ENCODE measurements at places on chromosomes 6 and 20.

- no peak for DNase-seq
Measured at GRCh38 chr6:69957985-69958559, 91.7 kb downstream of the COL19A1 start.

DNA sequence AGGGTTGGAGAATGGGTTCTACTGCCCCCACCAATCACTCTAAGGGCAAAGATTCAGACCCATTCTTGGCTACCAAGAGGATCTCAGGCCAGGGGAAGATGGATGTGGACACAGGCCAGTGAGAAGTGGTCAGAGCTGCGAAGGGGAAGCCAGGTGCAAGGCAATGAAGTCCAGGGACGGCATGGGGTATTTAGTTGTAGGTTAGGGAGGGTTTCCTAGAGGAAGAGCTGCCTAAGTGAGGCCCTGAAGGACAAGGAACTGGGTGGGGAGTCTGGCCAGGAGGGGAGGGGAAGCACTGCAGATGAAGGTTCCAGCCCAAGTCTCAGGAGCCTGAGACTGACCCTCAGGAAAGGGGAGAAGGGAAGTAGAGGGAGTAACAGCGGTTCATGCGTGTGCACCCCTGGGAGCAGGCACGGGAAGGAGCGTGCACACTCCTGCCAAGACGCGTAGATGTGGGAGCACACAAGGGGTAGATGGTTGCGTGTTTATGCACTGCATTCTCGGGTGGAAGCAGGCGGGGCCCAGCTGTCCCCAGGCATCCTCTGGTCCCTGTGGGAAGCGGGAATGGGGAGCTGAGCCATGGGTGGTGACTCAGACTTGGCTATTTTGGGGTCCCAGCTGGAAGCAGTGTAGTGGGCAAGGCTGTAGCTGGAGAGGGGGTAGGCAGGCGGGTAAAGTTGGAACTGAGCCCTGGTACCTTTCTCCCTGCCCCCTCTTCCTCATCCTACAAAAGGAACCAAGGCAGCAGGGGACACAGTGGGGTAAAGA is 3.3 kb downstream of the ACTL10 start:
- no peak for DNase-seq

- DNase-seq: no peak
Measured at GRCh38 chr6:13653296-13653695, 38.2 kb downstream of the NOL7 start.

DNA sequence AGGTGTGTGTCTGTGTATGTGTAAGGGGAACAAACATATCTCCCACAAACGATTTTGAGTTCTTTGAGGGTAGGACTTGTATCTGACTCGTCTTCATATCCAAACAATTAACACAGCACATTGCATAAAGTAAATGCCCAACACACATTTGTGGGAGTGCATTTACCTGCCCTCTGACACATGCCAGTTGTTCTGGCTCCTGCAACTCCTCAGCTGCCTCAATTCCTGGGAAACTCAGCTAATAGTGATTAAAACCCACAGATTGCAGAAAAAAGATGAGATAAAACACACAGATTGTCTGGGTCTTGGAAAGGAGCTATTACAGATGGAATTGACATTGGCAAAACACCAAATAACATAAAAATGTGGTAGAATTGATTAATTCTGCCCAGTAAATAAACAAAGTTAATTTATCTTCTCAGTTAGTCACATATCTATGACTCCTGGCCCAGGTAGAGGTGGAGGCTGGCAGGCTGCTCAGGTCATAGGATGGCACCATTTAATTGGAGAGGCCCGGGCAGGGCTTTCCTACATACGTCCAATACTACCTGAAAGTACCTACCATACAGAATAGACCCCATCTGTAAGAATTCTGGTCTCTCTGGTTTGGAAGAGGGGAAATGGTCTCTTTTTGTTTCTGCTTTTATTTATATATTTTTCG is 71.5 kb upstream of the IFNGR1 start:
- DNase-seq: no peak

- no peak for DNase-seq
Measured at GRCh38 chr6:35164868-35165267, 23.7 kb upstream of the TCP11 start.

DNA sequence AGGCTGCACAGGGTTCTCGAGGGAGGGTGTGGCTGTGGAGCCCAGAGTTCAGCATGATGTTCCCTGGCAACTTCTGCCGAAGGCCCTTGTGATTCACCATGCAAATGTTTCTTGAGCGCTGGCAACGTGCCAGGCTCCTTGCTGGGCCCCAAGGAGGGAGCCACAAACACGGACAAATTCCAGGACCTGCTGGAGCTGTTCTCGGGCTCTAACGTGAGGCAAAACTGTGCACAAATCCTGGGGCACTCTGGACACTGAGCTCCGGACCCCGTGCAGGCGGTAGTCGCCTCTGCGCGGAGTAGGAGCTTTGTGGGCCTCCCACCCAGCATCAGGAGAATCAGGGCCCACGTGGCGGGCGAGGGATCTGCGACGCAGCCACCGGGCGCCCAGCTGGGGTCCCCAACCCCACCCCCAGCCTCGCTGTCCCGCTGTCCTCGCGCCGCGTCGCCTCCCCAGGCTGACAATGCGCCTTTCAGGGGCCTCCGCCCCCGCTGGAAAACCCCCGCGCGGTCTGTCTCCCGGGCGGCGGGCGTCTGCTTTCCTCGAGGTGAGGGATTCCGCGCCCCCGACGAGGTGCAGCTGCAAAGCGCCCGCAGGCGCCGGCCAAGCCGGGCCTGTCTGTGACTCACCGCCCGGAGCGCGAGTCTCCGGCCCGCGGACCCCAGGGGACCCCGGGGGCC is 31.7 kb upstream of the SCUBE3 start:
- no peak for DNase-seq

DNA sequence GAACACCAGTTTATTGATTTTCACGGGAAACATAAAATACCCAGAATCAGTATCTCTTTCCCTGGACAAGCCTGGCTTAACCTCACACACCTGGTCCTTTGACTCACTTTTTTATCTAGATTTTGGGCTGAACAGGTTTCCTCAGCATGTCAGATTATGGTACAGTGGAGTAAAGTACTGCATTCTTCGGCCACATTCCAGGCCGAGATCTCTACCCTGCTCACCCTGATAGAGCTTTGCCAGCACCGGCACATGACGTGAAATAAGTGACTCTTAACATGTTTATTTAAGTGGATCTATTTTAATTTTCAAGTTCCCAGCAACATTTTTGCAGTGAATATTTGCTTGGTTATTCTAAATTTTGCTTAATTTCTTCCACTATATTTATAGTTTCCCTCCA is 79.0 kb upstream of the POPDC3 start:
- DNase-seq: no peak

DNA sequence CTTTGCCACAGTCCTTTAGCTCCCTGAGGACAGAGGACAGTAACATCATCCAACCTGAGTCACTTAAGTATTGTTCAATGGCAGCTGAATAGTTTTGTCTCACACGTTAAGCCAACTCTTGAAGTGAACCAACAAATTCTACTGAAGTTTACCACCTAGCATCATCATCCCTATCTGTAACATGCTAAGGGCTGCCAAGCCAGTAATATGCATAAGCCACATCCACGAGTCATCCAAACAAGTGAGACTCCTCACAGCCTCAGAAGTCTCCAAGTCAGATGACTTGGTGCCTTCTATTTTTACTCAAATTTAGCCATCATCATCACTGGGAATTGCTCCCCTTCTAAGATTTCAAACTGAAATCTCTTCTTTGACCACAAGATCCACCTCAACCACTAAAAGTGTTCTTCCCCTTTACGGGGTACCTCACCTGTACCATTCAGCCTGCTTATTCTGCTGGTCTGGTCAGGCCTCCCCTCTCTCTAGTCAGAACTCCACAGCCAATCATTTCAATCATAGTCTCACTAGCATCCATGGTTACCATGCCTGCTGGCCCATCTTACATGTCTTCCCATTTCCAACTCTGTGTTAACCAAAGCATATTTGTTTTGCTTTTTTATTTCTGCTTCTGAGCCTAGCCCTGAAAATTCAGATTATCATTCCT is 73.7 kb downstream of the DTNBP1 start:
- DNase-seq: no peak

- DNase-seq: no peak
Measured at GRCh38 chr20:57428324-57429158, 37.3 kb downstream of the RBM38 start.

DNA sequence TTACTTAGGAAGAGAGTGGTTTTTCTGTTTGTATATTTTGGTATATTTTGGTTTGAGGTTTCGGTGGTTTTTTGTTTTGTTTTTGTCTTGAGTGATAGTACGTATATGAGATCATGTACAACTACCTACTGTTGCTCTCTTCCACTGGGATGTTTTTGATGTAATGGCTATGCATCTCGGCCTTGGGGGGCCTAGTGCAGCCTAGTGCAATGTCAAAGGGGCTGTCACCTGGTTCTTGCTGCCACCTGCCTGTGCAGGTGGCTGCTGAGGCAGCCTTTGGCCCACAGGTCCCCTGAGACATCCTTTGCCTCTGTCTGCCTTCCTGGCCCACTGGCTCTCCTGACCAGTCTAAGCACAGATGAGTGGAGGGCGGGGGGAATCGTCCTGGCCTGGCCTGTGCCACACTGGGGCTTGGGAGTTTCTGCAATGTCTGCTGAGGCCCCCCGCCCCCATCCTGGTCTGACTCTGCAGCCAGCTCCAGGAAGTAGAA is 546.6 kb downstream of the CD83 start:
- DNase-seq: no peak

GRCh38 chr6:160766989-160767646 is 65.1 kb downstream of the PLG start:
- DNase-seq: peak; percentile 15

- no peak for DNase-seq
Measured at GRCh38 chr6:16737925-16738324, 23.3 kb downstream of the ATXN1 start.

DNA sequence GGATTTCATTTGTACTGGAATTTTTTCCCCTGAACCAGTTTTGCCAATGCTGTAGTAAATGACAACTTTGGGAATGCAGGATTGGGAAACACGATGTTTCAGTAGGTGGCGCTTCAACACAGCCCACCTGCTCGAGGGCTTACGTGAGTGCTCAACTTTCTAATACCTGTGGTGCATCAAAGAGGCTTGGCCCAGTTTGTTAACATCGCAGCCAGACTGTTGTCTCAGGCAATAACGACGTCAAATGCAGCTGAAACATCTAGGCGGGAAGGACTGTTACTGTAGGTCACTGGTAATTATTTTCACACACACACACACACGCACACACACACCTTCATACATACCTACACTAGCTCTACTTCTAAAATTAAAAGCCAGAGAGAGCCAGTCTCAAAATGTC is 815.5 kb upstream of the SLC35B3 start:
- no peak for DNase-seq

DNA sequence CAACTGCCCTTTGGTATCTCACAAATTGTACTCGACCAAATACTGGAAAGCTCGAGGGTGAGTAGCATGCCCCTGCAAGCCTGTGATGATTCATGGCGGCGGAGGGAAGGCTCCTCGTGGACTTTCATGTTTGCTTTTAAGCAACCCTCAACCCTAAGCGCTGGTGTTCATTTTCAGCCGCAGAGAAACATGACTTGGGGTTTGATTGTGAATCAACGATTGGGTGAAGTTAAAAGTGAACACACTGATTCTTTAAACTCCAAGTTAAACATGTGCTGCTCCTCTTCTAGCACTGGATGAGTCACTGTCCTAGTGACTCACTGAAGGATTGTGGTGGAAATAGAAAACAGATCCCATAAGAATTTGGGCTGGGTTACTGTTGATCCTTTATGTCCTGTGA is 8.3 kb downstream of the CD109 start:
- no peak for DNase-seq

Data from activated effector memory CD4-positive, alpha-beta T cell treated with Interleukin-2 at 50 U/mL for 16 hours (primary cell).